SW480 (cell line): ENCODE measurements at places on chromosomes 5 and 9.

DNA sequence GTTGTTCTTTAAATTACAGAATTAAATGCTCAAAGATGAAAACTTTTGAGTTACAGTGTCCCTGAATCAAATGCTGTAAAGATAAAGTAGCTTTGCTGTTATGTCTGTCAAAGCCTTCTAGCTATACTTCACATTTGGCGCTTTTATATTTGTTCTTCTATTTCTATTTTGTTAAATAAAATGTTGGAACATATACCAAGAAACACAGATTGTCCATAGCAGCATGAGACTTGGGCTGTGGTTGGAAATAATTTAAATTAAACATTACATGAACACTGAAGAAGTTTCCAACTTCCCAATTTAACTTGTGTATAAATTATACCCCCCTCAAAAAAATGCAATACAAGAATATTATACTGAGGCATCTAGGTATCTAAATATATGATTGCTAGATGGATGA lies 249.8 kb downstream of the NR2F1-AS1 start:
- no peak for DNase-seq

GRCh38 chr5:135007305-135007704 lies 26.7 kb downstream of the PITX1 start:
- no peak for DNase-seq

- no peak for DNase-seq
These were observed 24.6 kb upstream of the NANS start for GRCh38 chr9:98031935-98032334.

- no peak for DNase-seq
These were observed 285.7 kb upstream of the TUT7 start for GRCh38 chr9:86639899-86640379.

GRCh38 chr9:21583628-21584377 lies 101.7 kb upstream of the IFNE start:
- no peak for DNase-seq

GRCh38 chr5:1371218-1371971 lies 26.5 kb upstream of the CLPTM1L start:
- DNase-seq: no peak

DNA sequence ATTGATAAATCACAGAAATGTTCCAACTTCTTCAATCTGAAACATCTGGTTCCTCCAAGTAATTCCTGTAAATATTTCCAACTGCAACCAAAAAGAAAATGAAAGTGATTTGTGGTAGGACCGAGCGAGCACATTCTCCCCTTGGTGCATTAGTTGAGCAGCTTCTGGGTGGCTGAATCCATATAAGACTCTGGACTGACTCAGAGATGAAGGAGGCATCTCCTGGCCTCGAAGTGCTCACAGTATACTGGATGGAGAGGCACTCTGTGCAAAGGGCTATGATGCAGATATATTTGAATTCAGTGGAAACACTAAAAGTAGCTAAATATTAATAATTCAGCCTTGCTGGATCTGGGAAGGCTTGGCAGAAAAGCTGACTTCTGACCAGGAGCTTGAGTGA lies 265.0 kb downstream of the MARCHF11 start:
- DNase-seq: no peak

GRCh38 chr5:139668064-139668880 lies 20.1 kb downstream of the CXXC5 start:
- peak; percentile 59 for DNase-seq

GRCh38 chr9:102728946-102729345 lies 266.2 kb upstream of the CYLC2 start:
- DNase-seq: no peak

DNA sequence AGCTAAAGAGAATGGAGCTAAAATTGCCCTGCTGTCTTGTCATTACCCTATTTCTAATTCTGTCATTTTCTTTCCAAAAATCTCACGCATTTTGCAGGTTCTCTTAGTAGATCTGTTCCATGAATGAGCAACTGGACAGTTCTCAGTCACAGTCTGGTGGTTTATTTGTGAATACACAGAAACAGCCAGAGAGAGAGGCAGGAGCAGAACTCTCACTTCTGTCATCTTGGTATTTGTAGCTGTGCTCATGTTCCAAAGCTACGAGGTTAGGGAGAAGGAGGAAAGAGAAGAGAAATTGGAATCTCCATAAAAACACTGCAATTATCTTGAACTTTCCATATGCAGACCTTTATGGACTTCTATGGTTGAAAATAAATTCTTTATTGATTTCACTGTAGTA lies 118.0 kb upstream of the OR13F1 start:
- no peak for DNase-seq

- DNase-seq: no peak
These were observed 302.2 kb upstream of the VLDLR start for GRCh38 chr9:2319421-2319820.

DNA sequence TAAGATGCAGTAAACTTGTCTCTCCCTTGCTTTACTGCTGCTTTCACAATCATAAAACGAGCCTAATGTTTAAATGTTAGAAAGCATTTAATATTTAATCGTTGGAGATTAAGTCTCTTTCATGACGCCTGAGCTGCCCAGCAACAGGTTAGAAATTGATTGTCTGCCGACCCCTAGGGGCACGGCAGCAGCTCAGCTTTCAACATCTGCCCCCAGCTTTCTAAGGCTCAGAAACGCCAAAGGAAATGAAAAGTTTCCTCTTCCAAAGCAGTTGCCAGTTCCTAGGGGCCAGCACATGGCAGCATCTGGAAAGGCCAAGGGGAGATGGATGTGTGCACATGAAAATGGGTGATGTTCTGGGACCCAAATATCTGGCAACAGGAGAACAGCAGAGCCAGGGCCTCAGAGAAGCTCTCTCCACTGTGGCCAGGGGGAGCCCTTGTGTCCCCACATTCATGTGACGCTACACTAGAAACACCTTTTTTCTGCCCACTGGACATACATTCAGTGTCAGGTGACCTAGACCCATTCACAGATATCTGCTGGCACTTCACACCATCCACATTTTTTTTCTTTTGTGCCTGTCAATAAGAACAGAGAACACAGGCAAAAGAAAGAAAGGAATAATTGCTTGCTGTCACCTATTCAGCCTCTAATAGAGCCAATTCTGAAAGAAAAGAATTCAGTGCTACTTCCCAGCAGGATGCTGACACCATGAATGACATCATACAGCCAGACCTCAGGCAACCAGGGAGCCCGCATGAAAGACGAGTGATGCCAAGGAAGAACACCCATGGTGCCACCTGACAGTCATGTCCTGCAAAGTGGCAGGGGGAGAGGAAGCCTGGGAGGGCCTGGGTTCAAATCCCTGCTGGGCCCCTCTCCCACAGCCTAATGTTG lies 205.0 kb upstream of the TAS2R1 start:
- DNase-seq: no peak

- DNase-seq: no peak
These were observed 34.7 kb downstream of the C9orf50 start for GRCh38 chr9:129586245-129586644.

DNA sequence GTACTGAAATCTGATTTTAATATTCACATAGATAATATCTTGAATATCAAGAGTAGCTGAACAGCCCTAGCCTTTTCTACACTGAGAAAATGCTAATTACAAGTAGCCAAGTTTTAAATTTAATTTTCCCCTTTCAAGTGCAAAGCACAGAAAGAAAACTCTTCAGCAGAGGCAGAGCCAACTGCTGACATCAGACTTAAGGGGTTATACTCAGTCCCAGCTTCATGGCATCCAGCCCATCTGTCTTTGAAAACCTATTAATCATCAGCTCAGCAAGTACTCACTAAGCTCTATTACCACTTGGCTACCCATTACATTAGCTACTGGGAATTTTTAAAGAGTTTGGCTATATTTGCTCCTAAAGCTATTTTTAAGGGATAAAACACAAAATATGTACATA lies 220.5 kb downstream of the SLC12A2 start:
- DNase-seq: no peak

DNA sequence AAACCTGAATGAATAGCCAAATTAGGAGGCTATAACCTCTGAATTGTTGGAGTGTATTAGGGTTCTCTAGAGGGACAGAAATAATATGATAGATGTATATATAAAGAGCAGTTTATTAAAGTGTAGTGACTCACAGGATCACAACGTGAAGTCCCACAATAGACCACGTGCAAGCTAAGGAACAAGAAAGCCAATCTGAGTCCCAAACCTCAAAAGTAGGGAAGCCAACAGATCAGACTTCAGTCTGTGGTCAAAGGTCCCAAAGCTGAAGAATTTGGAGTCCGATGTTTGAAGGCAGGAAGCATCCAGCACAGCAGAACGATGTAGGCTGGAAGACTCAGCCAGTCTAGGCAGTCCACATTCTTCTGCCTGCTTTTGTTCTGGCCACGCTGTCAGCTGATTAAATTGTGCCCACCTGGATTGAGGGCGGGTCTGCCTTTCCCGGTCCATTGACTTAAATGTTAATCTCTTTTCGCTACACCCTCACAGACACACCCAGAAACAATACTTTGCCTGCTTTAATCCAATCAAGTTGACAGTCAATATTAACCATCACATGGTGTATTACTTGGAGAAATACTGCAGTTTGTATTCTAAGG lies 550.6 kb downstream of the CDH10 start:
- peak; percentile 39 for DNase-seq

DNA sequence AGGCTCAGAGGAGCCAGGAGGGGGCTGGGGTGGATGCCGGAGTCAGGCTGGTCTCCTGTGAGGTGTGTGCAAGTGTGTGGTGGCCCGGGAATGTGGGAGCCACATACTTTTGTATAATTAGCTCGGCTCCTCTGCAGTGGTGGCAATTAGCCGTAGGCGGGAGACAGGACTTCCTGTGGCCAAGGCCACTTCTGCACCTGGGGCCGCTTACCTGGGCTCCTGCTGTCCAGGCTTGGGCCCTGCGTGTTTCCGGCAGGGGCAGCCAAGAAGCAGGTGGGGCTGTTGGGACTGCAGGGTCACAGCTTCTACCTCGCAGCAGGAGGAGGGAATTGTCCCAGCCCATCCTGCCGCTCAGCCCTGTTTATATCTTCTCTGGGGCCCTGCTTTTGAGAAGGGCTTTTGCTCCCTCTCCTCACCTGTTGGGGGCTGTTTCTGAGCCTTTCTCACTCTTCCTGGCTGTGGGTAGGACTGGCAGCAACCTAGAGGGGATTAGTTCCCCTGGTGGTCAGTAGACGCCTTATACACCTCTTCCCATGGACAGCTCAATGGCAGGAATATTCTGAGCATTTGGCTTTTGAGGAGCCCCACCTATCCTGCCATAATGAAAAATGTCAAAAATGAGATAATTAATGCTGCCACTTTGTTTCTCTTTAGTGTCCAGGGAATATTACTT lies 145.4 kb upstream of the PITX1 start:
- DNase-seq: peak; percentile 91
